Stimulated activated CD4-positive, alpha-beta T cell treated with anti-CD3 and anti-CD28 coated beads, Interleukin-1b, Interleukin-23, amount 100 ng/mL, for 1 hour (primary cell): ENCODE measurements at places on chromosomes 4 and X.

DNA sequence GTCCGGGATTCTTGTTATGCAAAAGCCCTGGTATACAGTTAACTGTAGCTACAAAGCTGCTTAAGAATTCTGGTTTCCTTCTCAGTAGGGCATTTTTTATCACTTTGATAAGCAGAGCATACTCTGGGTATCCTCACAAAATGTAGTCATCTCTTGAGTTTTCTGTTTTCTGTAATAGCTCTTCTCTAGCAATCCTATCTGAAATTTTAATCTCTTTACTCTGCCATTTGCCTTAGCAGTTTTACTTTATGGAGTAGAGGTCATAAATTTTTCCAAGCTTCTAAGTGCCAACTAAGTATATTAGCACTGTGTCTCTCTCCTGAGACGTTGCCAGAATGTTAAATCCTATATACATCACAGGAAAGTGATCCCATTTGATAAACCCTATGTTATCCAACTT, 28.0 kb upstream of the BANK1 start:
- DNase-seq = no peak

DNA sequence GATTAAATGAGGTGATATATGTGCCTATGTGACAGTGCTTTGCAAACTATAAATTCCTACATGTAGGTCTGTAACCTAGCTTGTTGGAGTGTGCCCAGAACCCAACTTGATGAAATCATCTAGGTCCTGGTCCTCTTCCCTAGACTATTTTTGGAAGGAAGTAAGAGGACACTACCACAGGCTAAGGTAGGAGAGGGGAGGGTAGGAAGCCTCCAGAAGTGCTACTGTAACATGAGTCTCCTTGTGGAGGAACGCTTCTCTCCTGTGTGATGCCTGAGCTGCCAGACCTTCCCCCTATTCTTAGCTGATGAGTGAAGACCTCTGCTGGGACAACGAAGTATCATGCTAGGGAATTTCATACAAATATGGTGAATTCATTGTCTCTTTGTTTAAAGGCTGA, 41.8 kb upstream of the IL21 start:
- no peak for DNase-seq

DNA sequence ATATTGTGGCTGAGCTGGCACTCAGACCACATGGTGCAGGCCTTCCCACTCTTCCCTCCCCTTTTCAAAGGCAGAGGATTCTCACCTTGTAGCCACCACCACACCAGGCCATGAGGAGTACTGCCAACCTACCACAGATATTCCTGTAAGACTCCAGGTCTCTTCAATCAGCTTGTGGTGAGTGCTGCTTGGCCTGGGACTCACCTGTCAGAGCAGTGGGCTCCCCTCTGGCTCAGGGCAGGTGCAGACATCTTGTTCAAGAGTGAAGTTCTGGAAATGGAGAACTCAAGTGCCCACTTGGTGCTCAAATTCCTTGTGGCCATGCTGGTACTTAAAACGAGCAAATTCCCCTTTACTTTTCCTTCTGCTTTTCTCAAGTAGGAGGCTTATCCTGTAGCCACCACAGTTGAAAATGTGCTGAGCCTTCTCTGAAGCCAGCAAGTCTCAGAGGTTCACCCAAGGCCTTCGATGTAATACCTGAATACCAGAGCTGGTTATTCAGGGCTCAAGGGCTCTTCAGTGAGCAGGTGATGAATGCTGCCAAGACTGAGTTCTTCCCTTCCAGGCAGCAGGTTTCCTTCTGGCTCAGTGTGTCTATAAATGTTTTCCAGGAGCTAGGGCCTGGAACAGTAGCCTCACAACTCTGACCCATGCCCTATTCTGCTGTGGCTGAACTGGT, 212.9 kb downstream of the TEX13C start:
- no peak for DNase-seq

- no peak for DNase-seq
Observed at GRCh38 chr4:3709846-3710441, 56.2 kb upstream of the ADRA2C start.

DNA sequence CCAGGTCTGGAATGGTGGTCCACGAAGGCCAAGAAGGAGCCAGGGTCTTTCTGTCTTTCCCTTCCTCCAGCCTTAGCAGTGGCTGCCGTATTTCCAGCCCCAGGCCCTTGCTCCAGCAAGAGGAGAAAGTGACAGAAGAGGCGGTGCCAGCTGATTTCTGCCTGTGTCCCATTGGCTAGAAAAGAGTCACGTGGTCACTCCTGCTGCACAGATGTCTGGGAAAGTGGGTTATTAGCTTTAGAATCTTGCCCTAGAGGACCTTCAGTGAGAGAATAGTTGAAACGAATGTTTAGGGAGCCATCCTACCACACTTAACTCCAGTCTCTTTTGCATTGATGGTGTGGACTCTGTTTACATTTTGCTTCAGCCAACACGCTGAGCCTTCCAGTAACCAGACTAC, 99.3 kb upstream of the BCOR start:
- DNase-seq = no peak

- DNase-seq = no peak
Observed at GRCh38 chr4:6377626-6378492, 94.6 kb downstream of the PPP2R2C start.

- no peak for DNase-seq
Observed at GRCh38 chr4:20576861-20577260, 123.4 kb upstream of the PACRGL start.

DNA sequence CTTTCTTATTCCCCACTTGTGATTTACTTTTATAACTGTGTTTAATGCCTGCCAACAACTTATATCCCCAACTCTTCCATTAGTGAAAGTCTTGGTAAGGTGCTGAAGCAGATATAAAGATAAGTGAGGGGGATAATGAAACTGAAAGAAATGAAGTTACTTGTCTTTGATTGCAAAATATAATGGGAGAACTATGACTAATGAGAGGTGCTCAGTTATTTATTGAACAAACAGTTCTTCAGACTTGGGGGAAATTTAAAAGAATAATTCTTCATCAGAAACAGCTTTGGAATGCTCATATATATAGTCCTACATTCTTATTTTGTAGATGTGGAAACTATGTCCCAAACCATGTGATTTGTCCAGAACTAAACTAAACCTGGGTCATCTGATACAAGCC, 213.5 kb downstream of the TEX13A start:
- DNase-seq = no peak

DNA sequence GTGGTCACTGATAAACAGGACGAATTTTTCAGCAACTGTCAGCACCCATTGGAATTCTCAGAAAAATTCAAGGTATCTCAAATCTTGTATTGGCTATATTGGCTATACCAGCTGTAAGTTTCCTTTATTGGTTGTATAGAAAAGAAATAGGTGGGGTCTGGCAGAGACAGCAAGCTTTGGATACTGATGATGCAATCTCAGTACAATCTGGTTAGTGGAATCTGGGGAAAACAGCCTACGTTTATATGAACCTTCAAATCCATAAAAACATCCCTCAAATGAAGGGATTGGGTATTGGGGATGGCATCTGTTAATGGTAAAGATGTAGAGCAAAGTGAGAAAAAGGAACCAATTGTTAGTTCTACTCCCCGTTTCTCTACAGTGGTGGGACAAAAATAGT, 76.4 kb upstream of the MBNL3 start:
- DNase-seq = no peak

DNA sequence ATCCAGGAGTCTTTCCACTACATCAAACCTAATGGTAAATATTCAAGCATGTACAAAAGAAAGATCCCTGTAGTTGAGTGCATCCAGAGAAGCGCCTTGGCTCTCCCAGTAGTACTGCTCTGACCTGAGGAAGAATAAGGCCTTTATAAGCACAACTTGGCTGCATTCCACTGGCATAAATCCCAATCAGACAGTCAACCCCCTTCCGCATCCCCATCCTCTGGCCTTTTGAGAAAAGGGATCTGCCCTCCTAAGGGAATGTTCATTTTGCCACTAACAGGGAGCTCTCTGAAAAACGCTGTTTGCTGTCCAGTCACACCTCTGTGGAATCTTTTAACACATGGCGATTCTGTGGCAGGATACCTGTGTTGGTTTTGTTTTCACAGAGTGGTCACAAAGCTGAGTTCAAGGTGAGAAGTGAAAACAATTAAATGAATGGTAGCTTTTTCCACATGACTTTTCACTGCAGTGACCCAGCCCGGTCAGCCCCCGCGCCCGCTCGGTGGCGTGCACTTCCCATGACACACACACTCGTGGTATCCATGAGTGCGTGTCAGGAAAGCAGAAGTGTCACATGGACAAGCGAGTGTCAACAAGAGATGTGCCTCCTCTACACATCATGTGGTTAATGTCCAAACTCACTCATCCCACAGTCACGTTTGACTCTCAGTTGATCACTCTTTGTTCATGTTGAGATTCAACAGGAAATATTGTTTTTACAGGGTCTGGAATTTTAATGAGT, 112.2 kb upstream of the ENPP6 start:
- no peak for DNase-seq

DNA sequence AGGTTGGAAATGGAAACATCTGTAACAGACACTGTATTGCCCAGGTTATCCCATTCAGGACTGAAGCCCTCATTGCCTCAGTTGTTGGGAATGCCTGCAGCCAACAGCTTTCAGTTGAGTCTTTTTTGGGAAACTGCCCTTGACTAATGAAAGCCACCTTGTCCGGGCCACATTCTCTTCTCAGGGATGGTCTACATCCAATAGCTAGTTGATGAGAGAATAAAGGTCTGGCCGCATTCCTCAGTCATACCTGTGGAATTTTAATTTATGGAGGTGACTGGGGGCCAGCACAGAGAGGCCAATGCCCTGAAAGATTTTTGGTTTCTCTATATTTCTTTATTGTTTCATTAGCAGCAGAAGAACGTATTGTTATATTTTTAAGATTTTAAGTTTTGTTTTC, 147.6 kb upstream of the MSX1 start:
- no peak for DNase-seq

GRCh38 chr4:126591583-126591982, 1041.2 kb upstream of the INTU start:
- no peak for DNase-seq

- no peak for DNase-seq
Observed at GRCh38 chrX:119688911-119689321, 4.1 kb downstream of the SEPTIN6 start.

- DNase-seq = no peak
Observed at GRCh38 chrX:40105835-40106675, 8.3 kb upstream of the BCOR start.

DNA sequence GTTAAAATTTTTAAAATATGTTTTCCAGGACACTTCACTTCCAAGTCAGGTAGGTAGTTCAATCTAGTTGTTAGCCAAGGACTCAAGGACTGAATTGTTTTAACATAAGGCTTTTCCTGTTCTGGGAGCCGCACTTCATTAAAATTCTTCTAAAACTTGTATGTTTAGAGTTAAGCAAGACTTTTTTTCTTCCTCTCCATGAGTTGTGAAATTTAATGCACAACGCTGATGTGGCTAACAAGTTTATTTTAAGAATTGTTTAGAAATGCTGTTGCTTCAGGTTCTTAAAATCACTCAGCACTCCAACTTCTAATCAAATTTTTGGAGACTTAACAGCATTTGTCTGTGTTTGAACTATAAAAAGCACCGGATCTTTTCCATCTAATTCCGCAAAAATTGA, 49.7 kb downstream of the XIAP start:
- DNase-seq = no peak

GRCh38 chrX:6812087-6812486, 277.2 kb upstream of the VCX3A start:
- DNase-seq = no peak

GRCh38 chr4:28481565-28481964, 1620.9 kb downstream of the STIM2 start:
- DNase-seq = no peak

DNA sequence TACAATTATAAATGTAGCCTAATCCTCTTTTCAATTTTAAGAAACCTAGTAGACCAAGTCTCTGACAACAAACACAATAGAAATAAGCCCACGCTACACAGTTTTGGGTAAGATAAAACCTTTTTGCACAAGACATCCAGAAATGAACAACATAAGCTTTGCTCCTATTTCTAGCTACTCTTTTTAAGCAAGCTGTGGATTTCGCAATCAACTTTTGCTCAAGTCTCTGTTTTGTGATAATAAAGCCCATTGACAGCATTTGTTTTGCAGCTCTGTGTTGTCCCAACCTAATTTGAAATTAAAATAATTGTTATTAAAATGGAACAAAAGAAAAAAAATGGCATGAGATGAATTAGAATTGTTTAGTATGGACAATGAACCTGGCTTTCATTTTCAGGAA, 287.9 kb upstream of the PUDP start:
- DNase-seq = no peak

- DNase-seq = no peak
Observed at GRCh38 chr4:13209600-13209999, 274.5 kb downstream of the RAB28 start.

DNA sequence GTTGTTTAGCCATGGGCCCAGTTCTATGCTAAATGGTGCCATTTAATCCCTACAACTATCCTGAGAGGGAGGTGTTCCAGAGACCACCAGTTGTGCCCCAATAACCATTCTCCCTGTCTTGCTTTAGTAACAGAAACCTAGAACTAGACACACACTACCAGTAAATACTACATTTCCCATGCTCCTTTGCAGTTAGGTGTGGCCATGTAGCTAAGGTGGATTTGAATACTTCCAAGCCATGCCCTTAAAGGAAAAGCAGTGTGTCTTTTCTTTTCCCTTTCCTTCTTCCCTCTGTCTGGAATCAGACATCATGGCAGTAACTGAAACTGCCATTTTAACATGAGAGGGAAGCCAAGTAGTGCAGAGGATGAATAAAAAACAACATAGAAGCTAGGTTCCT, 90.9 kb upstream of the TMEM33 start:
- DNase-seq = no peak

DNA sequence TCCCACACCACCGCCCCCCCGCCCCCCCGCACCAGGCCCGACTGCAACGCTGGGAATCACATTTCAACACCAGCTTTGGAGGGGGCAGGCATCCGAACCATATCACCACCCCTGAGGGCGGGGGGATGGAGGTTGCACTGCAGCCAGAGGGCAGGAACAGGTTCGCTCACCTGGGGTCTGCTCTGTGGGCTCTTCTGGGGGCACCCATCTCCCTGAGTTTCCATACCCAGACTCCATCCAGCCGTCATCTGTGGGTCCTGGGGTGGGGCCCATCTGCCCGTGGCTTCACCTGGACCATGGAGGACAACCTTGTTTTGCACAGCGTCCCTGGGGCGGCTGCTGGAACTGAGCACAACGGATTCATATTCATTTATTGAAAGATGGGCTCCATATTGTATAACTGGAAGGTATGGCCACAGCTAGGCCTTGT, 6.9 kb downstream of the PSAPL1 start:
- no peak for DNase-seq

- no peak for DNase-seq
Observed at GRCh38 chrX:65837875-65838549, 170.6 kb downstream of the MSN start.

DNA sequence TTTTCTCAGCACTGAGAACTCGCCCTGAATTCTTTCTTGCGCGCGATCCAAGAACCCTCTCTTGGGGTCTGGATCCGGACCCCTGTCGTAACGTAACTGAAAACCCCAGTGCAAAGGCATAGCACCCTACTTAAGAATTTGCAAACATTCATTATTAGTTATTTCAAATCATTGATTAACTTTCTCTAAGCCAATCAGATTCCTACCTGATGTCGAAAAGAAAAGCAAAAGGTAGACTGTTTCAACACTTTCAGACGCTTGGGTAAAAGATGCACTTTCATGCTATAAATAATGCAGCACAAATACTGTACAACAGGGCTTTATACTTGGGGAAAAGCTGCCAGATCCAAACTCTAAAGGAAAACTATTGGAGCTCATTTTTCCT, 817 bp upstream of the WDR19 start:
- no peak for DNase-seq
